ENCODE measurements at places on chromosomes 16 and 17. TPM values are rescaled to one million over a fixed set of nuclear protein-coding genes. Genes with fewer than 3 reads are reported as not detected.

RCVRN gene
- total RNA-seq: not detected

PRSS33 gene
- not detected for total RNA-seq

SLC5A2 gene
- total RNA-seq: not detected

CRHR1 gene
- not detected for total RNA-seq

FBXL16 gene
- not detected for total RNA-seq

KRTAP2-2 gene
- not detected for total RNA-seq

DNA sequence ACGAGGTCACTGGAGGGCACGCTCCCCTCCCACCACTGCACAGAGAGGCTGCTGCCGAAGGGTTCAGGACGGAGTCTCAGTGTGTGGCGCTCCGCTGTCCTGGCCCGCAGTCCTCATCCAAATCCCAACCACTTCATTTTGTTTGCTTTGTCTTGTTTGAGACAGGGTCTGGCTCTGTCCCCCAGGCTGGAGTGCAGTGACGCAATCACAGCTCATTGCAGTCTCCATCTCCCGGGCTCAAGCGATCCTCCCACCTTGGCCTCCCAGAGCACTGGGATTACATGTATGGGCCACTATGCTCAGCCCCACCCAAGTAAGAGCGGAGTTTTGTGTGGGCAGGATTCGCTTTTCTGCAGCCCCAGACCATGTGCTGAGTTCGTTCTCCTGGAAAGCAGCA, 12.7 kb downstream of the UNKL start:
- no peaks in the 10 kb centered on the region for H3K4me1 ChIP-seq
- no peaks in the 10 kb centered on the region for H3K27me3 ChIP-seq
- no peak overlapping the region for H3K4me3 ChIP-seq
- H3K27ac ChIP-seq: no peak overlapping the region

DNA sequence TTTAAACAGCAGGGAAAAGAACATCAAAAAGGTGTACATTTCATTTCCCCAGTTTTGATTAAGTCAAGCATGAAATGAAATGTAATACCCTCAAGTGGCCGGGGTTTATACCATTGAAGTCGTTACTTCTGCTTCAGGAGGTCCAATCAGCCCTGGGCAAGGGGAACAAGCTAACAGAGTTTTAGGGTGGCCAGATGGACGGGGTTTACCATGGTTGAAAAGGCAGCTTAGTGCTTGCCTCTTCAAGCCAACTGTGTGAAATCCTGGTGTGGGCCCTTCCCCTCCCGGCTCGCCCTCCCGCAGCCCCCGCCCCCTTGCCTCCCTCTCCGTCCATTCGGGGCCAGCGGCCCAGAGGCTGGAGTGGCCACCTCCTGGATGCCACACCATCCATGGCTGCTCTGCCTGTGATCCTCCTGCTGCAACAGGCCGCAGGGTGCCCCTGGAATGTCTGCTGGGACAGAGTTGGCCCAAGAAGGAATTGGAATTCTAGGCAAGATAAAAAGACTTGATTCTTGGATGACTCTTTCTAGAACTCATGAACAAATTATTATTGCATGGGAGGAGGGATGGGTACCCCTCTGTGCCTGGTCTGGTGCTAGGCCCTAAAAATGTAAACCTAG, 296.2 kb upstream of the IRX3 start:
- no peaks in the 10 kb centered on the region for H3K36me3 ChIP-seq
- H3K27me3 ChIP-seq: no peaks in the 10 kb centered on the region
- no peaks in the 10 kb centered on the region for H3K4me1 ChIP-seq
- H3K27ac ChIP-seq: no peak overlapping the region
- H3K4me3 ChIP-seq: no peak overlapping the region
- DNase-seq: no peak

- H3K4me3 ChIP-seq: no peak overlapping the region
- no peak for DNase-seq
- no peak overlapping the region for H3K27ac ChIP-seq
- 0 out of 2 replicates have a peak, but pooled peaks cover under 1% of the 10 kb centered on the region for H3K4me1 ChIP-seq
- peaks cover 39% of the 10 kb centered on the region for H3K36me3 ChIP-seq
Observed at GRCh38 chr16:28204622-28205021, 7.1 kb downstream of the XPO6 start.

DNA sequence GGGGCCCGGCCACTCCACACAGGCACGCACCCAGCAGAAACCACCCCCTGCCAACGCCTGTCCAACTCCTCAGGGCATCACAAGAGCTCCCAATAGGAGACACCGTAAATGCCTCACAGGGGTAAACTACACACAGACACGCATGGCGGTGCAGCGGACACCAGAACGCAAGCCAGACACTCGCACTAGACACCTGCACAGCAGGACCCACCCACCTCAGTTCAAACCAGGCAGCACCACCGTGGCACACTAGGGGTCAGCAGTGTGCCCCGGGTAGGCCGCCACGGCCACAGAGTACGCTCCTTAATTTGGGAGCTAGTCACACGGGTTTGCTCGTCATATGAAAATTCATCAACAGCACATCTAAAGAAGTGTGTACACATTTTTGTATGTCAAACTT, 3.4 kb downstream of the SLC38A10 start:
- peaks cover 17% of the 10 kb centered on the region for H3K4me1 ChIP-seq
- no peaks in the 10 kb centered on the region for H3K36me3 ChIP-seq
- peak; percentile 78 for DNase-seq
- no peaks in the 10 kb centered on the region for H3K27me3 ChIP-seq
- no peak overlapping the region for H3K4me3 ChIP-seq

DNA sequence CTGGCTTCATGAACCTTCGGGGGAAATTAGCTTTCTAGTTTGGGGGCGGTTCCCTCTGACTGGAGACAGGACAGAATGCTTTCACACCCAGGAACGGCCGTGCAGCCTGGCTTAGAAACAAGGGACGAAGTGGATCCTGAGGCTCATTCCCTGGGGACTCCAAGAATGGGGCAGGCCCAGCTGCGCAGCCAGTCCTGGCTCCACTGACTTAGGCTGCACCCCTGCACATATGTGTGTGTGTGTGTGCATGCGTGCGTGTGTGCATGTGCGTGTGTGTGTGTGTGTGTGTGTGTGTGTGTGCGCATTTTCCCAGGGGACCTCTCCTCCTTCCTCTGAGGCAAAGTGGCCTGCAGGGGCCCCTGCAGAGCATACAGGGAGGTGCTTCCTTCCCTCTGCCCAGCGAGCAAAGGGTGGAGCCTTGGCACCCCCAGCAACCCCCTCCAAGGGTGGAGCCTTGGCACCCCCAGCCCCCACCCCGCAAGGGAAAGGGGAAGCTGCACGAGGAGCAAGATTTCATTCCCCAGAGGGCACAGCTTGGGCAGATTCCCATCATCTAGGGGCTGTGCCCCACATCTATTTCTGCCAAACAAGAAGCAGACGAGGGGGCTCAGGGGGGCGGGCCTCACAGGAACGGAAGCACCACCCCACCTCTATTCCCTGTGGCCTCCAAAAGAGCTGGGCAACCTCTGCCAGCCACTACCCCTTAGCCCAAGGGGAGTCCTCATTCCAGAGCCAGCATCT, 97.6 kb upstream of the CBX4 start:
- no peak for DNase-seq
- H3K27me3 ChIP-seq: no peaks in the 10 kb centered on the region
- no peak overlapping the region for H3K27ac ChIP-seq

DNA sequence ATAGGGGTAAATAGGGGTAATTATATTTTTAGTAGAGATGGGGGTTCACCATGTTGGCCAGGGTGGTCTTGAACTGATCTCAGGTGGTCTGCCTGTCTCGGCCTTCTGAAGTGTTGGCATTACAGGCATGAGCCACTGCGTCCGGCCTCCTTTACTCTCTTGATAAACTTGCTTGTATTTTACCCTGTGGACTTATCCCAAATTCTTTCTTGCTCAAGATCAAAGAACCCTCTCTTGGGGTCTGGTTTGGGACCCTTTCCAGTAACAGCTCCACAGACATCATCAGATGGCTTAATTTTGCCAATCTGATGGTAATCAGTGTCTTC, 5.6 kb upstream of the C1QTNF1 start:
- H3K4me3 ChIP-seq: no peak overlapping the region
- H3K4me1 ChIP-seq: peaks cover 10% of the 10 kb centered on the region
- no peaks in the 10 kb centered on the region for H3K27me3 ChIP-seq
- no peak for DNase-seq
- H3K27ac ChIP-seq: no peak overlapping the region
- no peaks in the 10 kb centered on the region for H3K36me3 ChIP-seq

DNA sequence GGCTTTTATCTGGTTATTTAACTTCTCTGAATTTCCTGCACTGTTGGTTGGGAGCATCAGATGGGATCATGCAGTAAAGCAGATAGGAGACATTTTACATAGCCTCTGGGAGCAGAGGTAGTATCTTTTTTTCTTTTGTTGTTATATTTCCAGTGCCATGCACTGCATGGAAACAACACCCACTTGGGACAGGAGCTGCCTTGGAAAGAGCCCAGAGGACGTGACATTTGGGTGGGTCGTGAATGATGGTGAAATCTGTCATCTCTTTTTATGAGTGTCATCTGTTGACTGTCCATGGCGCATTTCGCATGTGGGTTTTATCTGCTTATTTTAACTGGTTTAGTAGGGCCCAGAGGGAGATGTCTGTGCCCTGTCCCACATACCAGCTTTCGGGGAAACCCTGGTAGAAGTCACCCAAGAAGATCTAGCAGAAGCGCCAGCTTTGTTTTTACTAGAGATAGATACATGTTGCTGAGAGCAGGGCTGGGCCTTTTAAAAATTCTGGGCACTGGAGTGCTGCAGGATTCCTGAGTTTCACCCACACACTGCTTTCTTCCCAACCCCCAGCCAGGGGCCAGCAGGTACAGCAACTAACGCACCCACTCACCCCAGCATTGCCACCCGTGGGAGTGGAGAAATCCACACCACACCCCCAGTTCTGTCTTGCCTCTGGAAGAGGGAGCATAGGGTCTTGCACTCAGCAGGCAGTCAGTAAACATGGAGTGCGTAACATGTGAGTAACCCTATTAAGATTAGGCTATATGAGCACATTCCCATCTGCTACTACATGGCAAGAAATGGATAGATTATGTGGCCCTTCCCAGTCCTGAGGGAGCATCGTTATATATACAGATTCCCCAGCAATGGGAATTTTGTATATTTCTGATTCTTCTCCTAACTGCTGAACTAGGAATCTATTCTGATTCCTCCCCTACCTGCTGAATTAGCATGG, 8.4 kb upstream of the TERF2 start:
- peak; percentile 43 for DNase-seq
- H3K4me1 ChIP-seq: peaks cover 30% of the 10 kb centered on the region
- H3K4me3 ChIP-seq: no peak overlapping the region
- H3K27ac ChIP-seq: no peak overlapping the region
- no peaks in the 10 kb centered on the region for H3K27me3 ChIP-seq

DNA sequence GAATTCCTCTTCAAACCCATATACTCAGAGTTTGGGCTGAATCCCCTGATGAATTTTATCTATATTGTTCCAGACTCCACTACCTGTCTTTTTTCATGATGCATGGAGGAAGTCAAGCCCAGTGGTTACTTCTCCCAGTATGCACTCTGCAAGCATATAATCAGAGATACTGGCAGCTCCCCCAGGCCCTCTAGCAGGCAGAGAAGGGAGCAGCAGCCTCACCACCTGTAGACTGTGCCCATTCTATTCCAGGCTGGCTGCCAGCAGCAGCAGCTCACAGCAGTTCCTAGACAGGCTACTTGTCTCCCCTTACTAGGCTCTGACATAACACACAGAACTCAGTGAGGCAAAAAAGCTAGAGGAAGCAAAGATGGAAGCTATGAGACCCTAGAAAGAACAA, 3.4 kb downstream of the MKS1 start:
- peaks cover 9% of the 10 kb centered on the region for H3K4me1 ChIP-seq
- H3K27me3 ChIP-seq: no peaks in the 10 kb centered on the region
- no peak overlapping the region for H3K27ac ChIP-seq
- no peak for DNase-seq
- H3K36me3 ChIP-seq: no peaks in the 10 kb centered on the region

DNA sequence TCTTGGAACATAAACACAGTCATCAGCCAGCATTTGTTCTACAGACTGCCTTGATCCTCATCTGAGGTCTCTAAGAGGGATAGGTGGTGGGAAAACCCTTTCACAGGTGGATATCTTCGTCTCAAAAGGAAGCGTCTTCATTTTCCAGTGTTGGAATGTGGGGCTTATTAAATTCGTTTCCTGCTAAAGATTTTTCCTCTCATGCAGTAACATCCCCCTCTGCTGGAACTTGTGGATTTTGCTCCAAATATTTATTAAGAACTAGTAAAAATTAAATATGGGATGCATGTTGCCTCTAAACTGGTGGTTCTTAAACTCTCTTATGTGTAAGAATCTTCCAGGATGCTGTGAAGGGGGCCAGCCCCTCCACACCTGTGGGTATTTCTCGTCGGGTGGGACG, 20.1 kb upstream of the MLYCD start:
- no peaks in the 10 kb centered on the region for H3K36me3 ChIP-seq
- H3K4me1 ChIP-seq: no peaks in the 10 kb centered on the region
- H3K27me3 ChIP-seq: peaks cover 19% of the 10 kb centered on the region
- DNase-seq: peak; percentile 75

GRCh38 chr16:67951485-67951884, 7.6 kb upstream of the LCAT start:
- H3K4me1 ChIP-seq: no peaks in the 10 kb centered on the region
- DNase-seq: no peak
- no peak overlapping the region for H3K27ac ChIP-seq
- no peak overlapping the region for H3K4me3 ChIP-seq
- H3K27me3 ChIP-seq: no peaks in the 10 kb centered on the region

DNA sequence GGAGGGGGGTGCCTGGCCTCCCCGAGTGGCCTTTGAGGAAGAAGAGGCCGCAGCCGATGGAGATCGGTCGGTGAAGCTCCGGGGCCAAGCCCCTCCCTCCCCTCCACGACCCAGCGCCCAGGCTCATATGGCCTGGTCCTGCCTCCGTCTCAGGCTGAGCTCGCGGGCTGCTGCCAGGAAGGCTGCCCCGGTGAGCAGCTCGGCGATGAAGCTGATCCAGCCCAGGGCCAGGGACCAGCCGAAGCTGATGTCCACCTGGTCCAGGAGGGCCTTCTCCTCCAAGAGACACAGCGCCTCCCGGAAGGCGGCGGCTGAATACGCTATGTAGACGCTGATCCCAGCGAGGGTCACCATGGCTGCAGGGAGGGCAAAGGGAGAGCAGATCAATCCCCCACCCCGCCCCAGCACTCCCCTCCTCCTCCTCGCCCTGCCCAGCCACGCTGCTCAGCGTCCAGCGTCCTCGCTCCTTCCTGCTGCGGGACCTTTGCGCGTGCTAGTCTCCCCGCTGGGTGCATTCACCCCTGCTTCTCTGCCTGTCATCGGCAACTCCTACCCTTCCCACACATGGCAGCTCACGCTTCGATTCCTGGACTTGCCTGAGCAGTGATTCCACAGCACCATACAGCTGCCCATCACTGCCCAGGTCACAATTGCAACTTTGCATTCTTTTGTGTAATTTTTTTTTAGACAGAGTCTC, 20.5 kb downstream of the TMEM114 start:
- no peak overlapping the region for H3K27ac ChIP-seq
- H3K4me3 ChIP-seq: no peak overlapping the region
- peaks cover 10% of the 10 kb centered on the region for H3K27me3 ChIP-seq
- H3K36me3 ChIP-seq: no peaks in the 10 kb centered on the region
- no peak for DNase-seq
- peaks cover 11% of the 10 kb centered on the region for H3K4me1 ChIP-seq

GRCh38 chr16:46728806-46729205, 19.3 kb downstream of the MYLK3 start:
- H3K4me3 ChIP-seq: no peak overlapping the region
- H3K27ac ChIP-seq: no peak overlapping the region
- no peaks in the 10 kb centered on the region for H3K27me3 ChIP-seq
- no peaks in the 10 kb centered on the region for H3K4me1 ChIP-seq
